Esophagus muscularis mucosa (tissue), 4 donors: ENCODE measurements at places on chromosomes 16 and 17.

DNA sequence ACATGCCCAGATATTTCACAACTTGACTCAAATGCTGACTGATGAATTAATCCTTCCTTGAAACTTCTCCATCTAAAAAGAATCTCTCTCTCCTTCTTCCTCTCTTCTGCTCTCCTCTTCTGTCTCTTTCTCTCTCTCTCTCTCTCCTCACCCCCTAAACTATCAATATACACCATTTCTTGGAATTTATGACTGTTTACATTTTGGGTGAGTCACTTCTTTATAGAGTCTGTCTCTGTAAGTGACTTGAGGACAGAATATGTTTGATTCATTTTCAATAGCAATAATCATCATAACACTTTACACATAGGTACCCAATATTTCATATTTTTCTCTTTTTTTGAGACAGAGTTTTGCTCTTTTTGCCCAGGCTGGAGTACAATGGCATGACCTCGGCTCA, 15.3 kb downstream of the OR3A1 start:
- no peaks in the 10 kb centered on the region for H3K36me3 ChIP-seq
- H3K27me3 ChIP-seq: no peaks in the 10 kb centered on the region
- H3K4me3 ChIP-seq: no peak overlapping the region

GRCh38 chr16:21130811-21131210, 19.8 kb downstream of the DNAH3 start:
- peaks cover 19% of the 10 kb centered on the region for H3K27me3 ChIP-seq
- DNase-seq: no peak
- no peaks in the 10 kb centered on the region for H3K36me3 ChIP-seq

DNA sequence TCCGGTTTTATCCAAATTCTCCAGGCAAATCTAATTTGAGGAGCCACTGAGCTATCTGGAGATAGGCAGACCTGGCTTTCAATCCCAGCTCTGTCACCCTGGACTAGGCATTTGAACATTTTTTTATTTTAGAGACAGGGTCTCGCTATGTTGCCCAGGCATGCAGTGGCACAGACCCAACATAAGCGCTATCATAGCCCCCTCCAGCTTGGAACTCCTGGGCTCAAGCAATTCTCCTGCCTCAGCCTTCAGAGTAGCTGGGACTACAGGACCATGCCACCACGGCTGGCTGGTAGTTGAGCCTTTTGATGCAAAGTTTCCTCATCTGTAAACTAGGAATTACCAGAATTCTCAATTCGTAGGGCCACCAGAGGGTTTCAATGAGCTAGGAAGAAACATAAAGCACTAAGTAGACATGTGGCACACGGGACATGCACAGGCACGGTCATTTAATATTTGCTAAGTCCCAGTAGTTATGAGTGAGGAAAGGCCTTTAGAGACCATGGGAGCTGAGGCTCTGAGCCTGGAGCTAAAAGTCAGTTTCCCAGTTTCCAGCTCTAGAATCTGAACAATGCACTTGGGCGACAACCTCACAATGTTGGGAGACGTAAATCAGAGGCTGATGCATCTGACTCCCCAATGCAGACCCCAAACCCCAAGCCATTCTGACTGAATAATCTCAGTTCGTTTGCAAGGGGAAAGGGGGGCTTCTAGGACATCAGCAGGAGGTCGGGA, 1.1 kb downstream of the ELOB start:
- H3K4me1 ChIP-seq: peaks cover 24% of the 10 kb centered on the region
- H3K27ac ChIP-seq: peak overlapping the region; percentile 86
- peak overlapping the region; percentile 86 for H3K4me3 ChIP-seq

GRCh38 chr17:28396635-28397239, 9.3 kb downstream of the SLC46A1 start:
- no peak for DNase-seq
- H3K36me3 ChIP-seq: peaks cover 10% of the 10 kb centered on the region
- no peaks in the 10 kb centered on the region for H3K27me3 ChIP-seq
- no peaks in the 10 kb centered on the region for H3K4me1 ChIP-seq

DNA sequence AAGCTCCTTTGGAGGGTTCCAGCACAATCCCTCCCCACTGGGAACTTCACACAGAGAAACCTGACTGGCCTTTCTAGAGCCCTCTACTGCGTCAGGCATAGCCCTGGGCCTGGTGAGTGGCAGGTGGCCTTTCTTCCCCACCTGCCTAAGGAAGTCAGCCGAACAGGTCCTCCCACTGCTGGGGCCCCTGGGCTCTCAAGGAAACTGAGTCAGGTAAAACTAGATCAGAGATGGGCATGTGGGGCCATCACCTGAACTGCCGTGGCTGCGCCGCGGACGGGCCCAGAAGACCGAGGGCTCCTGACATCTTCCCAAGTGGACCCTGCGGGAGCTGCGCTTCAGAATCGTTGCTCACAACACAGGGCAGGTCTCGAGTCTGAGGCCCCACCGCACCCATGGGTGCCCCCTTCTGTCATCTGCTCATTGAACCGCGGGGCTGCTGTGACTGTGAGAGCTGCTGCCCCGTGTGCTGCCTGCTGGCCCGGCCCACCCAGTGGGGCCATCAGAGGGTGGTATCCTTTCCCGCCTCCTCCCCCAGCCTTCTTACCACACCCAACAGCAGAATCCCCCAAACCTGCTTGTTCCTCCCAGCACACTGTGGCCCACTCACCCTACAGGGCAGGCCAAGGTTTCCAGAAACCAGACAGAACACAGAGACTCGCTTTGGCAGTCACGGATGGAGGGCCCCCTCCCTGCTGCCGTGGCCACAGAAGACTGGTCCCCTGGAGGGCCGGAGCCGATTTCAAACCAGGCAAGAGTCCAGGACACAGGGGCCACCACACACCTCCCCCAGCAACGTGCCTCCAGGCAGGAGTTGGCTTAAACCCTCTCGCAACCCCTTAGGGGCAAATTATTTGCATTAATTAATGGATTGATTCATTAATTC, 81.1 kb downstream of the TBC1D16 start:
- H3K4me3 ChIP-seq: no peak overlapping the region
- no peak for DNase-seq
- no peak overlapping the region for H3K27ac ChIP-seq
- H3K4me1 ChIP-seq: peaks cover 20% of the 10 kb centered on the region
- H3K27me3 ChIP-seq: no peaks in the 10 kb centered on the region

DNA sequence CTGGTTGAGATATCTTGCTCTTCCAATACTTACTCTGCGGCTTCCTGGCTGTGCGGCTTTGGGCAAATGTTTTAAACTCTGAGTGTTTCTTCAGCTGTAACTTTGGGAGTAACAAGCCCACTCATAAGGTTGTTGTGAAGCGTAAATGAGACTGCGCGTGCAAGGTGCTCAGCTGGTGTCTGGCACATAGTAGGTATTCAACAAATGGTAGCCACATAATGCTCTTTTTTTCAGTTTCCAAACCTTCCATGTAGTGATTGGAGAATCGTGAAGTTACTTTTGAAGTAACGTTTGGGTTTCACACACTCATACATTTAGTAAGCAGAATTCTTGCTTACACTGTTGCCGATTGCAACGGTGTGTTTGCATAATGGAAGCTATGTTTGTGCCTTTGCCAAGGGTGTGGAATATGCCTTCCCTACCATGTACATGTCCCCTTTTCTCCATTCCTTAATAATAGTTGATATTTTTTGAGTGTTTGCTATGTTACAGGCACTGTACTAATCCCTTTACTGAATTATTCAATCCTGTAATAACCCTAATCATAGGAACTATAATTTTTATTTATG, 829 bp downstream of the DHRS7B start:
- H3K27me3 ChIP-seq: no peaks in the 10 kb centered on the region
- DNase-seq: no peak
- H3K4me1 ChIP-seq: peaks cover 36% of the 10 kb centered on the region
- H3K4me3 ChIP-seq: peak overlapping the region; percentile 83

DNA sequence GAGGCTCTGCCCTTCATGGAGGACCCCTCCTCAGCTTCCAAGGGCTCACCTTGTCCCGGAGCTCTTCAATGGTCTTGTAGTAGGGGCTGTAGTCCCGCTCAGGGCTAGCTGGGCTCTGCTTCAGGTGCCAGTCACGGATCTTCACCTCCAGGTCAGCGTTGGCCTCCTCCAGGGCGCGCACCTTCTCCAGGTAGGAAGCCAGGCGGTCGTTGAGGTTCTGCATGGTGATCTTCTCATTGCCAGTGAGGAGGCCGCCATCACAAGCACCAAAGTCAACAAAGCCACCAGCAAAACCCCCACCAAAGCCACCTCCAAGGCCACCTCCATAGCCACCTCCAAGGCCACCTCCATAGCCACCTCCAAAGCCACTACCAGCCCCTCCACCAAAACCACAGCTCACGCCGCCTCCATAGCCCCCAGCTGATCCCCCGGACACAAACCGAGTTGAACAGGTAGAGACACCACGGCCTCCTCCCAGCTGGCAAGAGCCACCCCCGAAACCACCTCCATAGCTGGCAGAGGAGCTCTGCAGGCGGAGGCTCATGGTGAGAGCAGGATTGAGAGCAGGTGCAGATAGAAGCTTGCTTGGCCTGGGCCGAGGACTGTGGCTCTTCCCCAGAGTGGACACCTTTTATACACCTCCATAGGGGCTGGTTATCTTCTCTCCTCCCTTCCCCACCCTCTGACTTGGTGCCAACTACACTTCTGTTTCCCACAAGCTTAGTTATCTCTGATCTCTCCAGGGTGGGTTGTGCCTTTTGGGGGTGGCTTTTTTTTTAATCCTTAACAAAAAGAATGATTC, at the start of gene KRT13:
Gene KRT13, minus strand, starts transcription at position 606 of the 802 bp plus-strand sequence. Its CDS starts 62 bp downstream, at position 544.
- DNase-seq: no peak
- H3K36me3 ChIP-seq: no peaks in the 10 kb centered on the region

DNA sequence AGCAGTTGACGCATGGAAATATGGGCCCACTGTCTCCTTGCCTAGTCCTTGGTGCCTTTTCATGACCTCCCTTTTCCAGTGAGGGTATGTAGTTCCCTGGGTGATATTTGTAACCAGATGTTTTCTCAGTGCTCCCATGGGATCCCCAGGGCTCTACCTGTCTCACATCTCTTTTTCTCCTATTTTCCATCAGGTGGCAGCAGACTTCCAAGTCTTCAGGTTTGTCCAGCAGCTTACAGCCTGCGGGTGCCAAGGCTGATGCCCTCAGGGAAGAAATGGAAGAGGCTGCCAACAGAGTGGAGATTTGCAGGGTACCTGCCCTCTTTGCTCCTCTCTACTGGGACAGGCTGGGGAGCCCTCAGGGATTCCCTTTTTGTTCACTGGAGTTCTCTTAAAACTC, 89.1 kb downstream of the ELAC2 start:
- no peaks in the 10 kb centered on the region for H3K27me3 ChIP-seq
- DNase-seq: peak; percentile 87
- no peaks in the 10 kb centered on the region for H3K36me3 ChIP-seq
- no peak overlapping the region for H3K27ac ChIP-seq
- H3K4me1 ChIP-seq: peaks cover 7% of the 10 kb centered on the region

DNA sequence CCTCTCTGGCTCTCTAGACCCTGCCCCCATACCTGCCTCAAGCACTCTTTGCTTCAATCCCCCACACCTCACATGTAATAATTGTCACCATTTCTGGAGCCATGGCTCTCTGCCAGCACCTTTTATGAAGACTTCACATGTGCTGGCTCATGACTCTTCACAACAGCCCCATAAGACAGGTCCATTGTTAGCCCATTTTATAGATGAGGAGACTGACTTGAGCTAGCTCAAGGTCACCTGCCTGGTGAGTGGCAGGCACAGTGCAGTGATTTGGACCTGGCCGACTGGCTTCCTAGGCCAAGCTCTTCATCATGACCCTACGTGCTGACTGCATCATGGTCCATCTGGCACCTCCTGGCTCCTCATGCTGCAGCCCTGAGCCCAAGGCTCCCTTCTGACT, 25.0 kb downstream of the FAM20A start:
- H3K27ac ChIP-seq: no peak overlapping the region
- DNase-seq: no peak
- no peak overlapping the region for H3K4me3 ChIP-seq
- peaks cover 4% of the 10 kb centered on the region for H3K4me1 ChIP-seq
- no peaks in the 10 kb centered on the region for H3K36me3 ChIP-seq

- H3K27me3 ChIP-seq: no peaks in the 10 kb centered on the region
- H3K4me1 ChIP-seq: peaks cover 5% of the 10 kb centered on the region
- H3K27ac ChIP-seq: no peak overlapping the region
- DNase-seq: no peak
Measured at GRCh38 chr16:7392206-7392605, 59.6 kb downstream of the RBFOX1 start.

GRCh38 chr17:81037798-81038733, 3.1 kb downstream of the BAIAP2 start:
- H3K4me3 ChIP-seq: peak overlapping the region; percentile 73
- no peaks in the 10 kb centered on the region for H3K27me3 ChIP-seq
- H3K4me1 ChIP-seq: peaks cover 88% of the 10 kb centered on the region
- peak overlapping the region; percentile 81 for H3K27ac ChIP-seq
- no peak for DNase-seq

DNA sequence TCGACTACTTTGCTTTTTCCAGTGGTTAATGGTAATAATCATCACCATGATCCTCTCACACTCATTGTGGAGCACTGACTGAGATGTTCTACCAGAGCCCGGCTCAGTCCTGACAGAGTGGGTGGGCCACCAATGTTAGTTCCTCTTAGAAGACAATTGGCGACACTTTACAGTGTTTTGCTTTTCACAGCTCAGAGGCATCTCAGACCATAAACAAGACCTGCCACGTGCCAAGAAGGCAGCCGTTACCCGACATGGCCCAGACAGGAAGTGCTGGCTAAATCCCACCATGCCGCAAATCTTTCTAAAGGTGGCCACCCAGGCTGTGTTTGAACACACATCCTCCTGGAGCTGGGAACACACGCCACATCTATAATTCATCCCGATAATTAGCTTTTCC, 103.7 kb downstream of the XYLT1 start:
- peaks cover 95% of the 10 kb centered on the region for H3K4me1 ChIP-seq
- no peak for DNase-seq
- H3K4me3 ChIP-seq: no peak overlapping the region
- H3K27ac ChIP-seq: peak overlapping the region; percentile 15

DNA sequence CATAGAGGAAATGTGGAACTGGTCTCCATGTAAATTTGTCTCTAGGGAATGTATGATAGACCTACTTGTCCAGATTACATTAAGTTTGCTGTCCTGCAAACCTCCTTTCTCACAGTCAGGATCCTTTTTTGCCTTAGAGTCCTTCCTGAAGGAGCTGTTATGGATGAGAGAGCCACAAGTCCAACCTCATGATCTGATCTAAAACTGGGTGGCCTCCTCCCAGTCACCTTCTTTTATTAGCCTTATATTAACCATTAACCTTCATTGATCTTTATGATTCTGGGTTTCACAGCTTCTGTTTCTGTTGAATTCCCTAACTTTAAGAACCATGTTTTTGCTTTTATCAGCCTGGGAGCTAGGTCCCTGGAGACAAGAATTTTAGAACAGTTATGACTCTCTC, 64.1 kb downstream of the NEUROD2 start:
- DNase-seq: no peak
- no peak overlapping the region for H3K4me3 ChIP-seq
- H3K36me3 ChIP-seq: no peaks in the 10 kb centered on the region
- H3K27ac ChIP-seq: no peak overlapping the region
- peaks cover 8% of the 10 kb centered on the region for H3K4me1 ChIP-seq
